ENCODE measurements at places on chromosomes 5 and 9.

- DNase-seq: no peak
Observed at GRCh38 chr5:111953351-111954127, 196.5 kb upstream of the NREP start.

DNA sequence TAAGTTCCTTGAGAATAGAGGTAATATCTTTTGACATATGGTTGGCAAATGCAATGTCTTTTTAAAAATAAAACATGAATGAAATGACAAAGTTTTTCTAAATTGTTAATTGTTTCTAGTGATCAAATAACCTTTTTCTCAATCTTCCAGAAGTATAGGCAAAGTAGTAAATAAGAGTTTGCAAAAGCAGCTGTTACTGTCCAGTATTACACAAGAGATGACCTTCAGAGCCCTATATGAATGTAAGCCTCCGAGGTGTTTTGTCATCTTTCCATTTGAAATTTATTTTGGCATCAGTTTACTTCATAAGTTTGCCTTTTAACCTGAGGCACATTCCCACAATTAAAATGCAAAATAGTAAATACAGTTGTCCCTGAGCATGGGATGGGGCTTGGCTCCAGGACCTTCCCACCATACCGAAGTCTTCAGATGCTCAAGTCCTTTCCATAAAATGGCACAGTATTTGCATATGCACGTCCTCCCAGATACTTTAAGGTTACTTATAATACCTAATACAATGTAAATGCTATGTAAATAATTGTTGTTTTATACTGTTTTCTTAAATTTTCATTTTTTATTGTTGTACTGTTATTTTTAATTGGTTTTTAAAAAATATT is 65.6 kb downstream of the MEGF9 start:
- DNase-seq: no peak

DNA sequence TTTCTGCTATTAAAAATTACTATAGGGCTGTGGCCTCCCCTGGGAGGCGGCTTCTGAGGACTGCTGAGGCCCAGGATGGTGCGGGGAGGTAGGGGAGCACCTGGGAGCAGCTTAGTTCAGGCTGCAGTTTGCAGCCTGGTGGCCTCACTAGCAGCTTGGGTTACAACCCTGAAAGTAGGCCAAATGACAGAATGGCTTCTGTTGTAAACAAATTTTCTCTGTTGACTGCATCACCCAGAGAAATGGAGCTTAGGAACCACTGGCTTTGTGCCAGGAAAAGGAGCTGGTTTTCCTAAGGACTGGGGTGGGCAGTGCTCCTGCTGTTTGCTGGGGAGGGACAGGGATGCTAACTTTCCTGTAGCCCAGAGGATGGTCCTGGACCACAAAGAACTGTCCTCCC is 130.3 kb downstream of the ENTREP1 start:
- DNase-seq: no peak

- DNase-seq: no peak
Observed at GRCh38 chr9:20683351-20684034, 566 bp upstream of the FOCAD start.

DNA sequence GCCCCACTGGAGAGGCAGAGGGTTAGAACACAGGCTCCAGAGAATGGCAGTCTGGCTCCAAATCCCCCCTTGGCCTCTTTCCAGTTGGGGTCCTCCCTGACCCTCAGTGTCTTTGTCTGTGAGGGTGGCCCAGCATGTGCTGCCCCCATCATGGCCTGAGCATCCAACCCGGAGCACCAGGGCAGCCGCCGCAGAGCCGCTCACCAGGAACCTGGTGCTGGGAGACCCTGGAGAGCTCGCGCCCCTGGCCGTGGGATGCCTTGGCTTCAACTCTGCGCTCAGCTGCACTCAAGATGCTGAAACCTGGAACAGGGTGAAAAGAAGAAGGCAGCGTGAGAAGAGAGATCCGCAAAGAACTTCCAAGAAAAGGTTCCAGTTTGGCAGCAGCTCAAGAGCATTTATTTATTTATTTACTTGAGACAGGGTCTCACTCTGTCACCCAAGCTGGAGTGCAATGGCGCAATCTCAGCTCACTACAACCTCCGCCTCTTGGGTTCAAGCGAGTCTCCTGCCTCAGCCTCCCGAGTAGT is 3.8 kb downstream of the CCDC187 start:
- no peak for DNase-seq

GRCh38 chr5:5971203-5971602 is 407.1 kb downstream of the MED10 start:
- DNase-seq: no peak
